T-helper 2 cell treated with Interferon-gamma antibody and Interleukin-4, amounts not matched to agents 5 μg/mL and 100 μg/mL, for 36 hours (primary cell): ENCODE measurements at places on chromosomes 12 and 14.

DNA sequence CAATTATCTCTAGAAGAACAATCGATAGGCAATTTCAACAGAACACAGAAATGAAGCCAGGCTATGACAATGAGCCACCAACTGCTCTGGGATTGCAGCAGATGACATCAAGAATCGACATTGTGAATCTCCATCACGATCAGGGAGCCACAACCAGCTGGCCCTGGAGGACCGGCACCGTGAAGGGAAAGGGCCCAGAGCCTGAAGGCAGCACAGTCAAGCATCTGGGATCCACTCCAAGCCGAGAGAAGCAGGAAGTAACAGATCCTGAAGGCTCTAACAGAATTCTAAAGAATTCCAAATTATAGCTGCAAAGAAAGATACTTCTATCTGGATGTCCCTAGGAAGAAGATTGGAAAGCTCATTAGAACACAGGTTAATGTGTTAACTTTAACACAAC is 61.0 kb downstream of the LRRC74A start:
- DNase-seq = no peak

- no peak for DNase-seq
Observed at GRCh38 chr12:21566223-21566906, 38.3 kb downstream of the GYS2 start.

DNA sequence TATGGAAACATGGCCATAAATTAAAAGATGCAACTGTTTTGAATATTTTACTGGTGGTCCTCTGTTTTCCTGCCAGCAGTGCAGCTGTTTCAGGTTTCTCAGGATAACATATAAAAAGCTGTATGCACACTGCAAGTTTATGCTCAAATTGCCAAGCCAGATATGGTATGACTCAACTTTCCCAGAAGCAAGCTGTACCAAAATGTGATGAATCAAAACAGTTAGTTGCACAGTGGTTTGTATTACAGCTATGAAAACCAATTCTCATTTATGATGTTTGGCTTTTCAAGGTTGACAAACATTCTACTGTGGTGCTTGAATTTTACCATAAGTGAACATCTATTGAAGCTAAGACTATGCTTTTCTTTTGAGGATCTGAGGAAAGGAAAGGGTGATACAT is 15.5 kb downstream of the TRMT5 start:
- DNase-seq = peak; percentile 18

DNA sequence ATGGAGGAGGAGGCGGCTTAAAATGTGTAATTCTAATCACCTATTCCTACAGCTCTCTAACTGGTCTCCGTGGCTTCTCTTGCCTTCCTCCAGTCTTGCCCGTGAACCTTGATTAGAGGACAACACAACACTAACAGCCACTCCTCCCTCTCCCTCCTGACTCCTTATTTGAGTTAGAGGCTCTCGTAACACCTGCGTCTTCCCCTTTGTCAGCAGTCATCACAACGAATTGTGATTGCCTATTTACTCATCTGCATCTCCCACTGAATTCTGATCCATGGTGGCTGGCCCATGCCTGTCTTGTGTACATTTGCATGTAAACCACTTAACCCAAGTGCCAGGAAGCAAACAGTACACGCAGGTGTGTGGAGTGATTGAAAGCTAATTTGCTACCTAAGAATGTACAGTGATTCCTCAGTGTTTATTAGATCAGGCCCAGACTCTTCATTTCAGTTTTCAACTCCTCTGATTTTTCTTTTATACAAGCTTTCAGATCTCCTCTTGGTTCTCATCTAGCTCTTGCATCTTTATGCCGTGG is 154.5 kb downstream of the MON2 start:
- DNase-seq = no peak

DNA sequence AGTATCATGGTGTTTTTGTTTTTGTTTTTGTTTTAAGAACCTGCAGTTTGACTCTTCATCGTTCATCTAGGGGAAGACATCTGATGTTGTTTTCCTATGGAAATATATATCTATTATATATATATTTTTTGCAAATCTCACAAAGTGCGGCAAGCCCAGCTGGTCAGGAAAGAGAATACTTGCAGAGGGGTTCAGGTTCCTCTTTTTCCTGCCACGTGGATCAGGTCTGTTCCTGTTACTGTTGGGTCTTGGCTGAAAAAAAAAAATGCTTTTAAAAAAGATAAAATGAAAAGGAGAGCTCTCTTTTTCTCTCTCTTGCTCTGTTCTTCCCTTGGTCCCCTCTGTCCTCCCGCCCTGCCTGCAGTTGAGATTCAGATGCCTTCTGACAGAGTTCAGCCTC is 179.4 kb upstream of the BCL2L14 start:
- DNase-seq = no peak

GRCh38 chr14:19918553-19919264 is 1.7 kb upstream of the OR4K5 start:
- DNase-seq = no peak

DNA sequence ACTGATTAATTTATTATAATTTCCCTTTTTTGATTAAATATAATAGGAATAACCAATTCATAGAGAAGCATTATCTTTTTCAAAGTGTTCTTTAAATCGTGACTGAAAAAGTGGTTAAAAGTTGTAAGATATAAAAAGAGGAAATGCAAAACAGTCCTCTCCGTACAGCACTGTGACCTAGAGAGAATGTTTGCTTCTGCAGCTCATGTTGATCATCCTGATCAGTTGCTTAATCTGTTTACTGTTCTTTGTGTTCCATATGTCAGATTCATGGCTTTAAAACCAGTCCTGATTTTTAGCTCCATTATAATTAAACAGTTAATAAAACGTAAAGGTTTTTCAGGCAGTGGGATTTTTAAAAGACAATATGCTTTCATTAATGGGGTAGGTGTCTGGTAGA is 4.7 kb downstream of the TTC8 start:
- no peak for DNase-seq

GRCh38 chr14:56949828-56950227 is 139.5 kb upstream of the OTX2 start:
- DNase-seq = no peak

- peak; percentile 36 for DNase-seq
Observed at GRCh38 chr12:89707703-89708564, 704 bp downstream of the ATP2B1 start.

DNA sequence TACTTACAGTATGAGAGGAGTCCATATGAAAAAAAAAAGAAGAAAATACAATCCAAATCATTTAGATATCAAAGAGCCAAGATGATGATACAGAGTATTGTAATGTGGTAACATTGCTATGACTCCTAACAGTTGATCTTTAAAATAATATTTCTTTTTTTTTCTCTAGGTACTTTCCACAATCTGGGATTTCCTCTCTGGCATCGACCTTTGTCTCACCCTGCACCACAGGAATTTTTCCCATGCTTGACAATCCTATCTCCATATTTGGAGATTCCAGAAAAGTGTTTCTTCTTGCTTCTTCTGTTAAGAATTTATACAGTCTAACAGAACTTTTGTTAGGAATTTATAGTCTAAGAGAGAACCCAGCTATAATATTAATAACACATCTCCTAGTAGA is 184.4 kb downstream of the ITPR2 start:
- DNase-seq = no peak

DNA sequence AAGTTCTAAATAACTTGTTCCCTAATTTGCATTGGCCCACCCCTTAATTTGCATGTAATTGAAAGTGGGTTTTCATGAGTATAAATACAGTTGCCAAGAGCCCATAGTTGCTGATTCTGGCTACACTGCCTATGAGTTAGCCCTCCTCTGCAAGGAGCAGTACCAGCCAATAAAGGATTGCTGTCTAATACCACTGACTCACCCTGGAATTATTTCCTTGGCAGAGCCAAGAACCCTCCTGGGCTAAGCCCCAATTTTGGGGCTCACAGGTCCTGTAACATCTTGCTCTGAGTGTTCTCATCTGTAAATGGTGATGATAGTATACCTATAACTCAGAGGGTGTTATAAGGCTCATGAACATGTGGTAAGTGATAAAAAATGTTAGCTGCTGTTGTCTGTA is 6.8 kb downstream of the TTC8 start:
- no peak for DNase-seq

GRCh38 chr14:40025101-40025500 is 592.9 kb upstream of the FBXO33 start:
- DNase-seq = no peak
